T47D (cell line): ENCODE measurements at places on chromosomes 1 and 21.

- no peak for DNase-seq
Observed at GRCh38 chr21:15004721-15005370, 60.0 kb downstream of the NRIP1 start.

DNA sequence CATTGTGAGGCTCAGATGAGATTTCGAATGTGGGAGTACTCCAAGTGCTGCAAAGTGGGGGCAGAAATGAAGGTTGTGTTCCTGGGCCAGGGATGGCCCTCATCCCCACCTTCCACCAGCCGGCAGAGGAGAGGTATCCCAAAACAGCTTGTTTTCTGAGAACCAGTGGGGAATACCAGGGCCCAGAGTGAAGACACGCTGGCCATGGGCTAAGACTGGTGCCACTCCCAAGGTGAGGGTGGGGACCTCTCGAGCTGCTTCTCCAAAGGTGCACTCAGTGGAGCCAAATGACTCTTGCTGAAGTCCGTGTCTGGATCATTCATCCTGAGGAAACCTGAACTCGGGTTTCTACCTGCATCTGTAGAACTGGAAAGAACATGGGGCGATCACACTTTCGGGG, 22.1 kb downstream of the KCNA2 start:
- no peak for DNase-seq

- no peak for DNase-seq
Observed at GRCh38 chr1:241825581-241825980, 22.4 kb upstream of the EXO1 start.

DNA sequence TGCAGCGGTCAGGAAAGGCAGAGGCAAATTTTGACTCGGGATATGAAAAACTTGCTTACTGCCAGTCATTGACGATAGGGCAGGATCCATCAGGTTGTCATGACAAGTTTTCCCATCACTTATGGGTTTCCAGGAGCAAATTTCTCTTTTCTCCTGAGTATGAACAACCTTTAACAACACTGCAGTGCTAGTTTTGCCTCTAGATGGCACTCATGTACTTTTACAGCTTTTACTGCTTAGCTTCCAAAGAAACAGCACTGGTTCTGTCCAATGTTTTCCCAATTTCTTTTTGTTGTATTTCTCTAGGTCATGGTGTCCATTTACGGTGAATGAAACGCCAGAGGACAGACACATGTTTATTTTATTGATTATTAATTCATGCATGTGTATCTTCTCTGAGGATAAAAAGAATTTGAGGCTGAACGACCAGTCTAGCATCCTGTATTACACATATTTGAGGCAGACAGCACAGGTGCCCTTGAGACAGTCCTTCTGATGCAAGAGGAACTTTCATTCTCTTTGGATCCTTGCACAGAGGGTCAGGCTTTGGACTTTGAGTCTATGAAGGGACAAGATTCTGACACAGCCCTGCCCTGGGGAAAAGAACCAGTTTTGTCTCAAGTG, 112.3 kb upstream of the TRABD2B start:
- peak; percentile 26 for DNase-seq
